ENCODE measurements at places on chromosomes 2 and 18. TPM values are rescaled to one million over a fixed set of nuclear protein-coding genes. Genes with fewer than 3 reads are reported as not detected.

Gene ZNF804A
- total RNA-seq = not detected

Gene RNF152
- 0.12 TPM for total RNA-seq

DNA sequence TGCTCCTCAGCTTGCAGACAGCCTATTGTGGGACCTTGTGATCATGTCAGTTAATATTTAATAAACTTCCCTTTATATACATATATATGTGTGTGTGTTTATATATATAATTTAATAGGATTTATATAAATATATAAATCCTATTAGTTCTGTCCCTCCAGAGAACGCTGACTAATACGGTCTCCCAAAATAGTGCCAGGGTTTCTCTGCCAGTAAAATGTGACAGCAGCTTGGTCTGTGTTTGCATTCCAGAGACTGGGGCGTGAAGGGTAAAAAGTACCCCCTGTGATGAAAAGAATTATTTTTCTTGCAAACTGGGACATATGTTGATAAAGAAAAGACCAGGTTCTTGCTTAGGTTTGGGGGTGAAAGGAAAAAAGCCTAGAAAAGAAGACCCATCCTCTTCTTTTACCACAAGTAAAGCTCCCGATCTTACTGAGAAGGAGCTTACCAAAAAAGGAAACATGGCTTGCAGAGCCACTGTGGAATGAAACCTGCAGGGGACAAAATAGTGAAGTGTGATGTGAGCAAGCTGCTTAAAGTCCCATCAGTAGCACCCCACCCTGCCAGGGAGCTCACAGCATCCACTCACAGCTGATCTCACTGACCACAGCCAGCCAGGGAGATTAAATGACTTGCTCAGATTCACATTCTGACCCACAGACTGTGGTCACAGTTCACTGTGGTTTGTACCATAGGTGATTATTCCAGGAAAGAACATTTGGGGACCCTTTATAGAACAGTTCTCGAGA, 110.9 kb upstream of the RMP24 start:
- no peak overlapping the region for H3K4me3 ChIP-seq
- no peaks in the 10 kb centered on the region for H3K4me1 ChIP-seq
- no peaks in the 10 kb centered on the region for H3K36me3 ChIP-seq
- DNase-seq = peak; percentile 9

GRCh38 chr2:198660501-198660900, 797.2 kb downstream of the SATB2 start:
- H3K4me1 ChIP-seq = no peaks in the 10 kb centered on the region
- no peak overlapping the region for H3K27ac ChIP-seq
- no peaks in the 10 kb centered on the region for H3K27me3 ChIP-seq
- DNase-seq = no peak

DNA sequence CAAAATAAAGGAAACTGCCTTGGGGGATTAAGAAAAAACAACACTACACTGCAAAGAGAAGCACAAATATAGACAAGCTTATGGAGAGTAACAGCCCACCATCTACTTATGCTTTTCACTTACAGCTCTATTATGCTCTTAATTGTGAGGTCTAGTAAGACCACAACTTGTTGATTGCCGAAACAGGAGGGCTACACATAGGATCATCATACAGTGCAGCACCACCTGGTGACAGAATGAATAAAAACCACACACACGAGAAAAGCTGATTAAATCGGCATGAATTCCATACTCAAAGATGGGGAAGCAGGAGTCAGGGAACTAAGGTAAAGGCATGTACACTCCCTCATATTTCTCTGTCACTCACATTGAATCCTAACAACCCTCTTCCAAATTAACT, 259.2 kb downstream of the IKZF2 start:
- H3K4me1 ChIP-seq = no peaks in the 10 kb centered on the region
- H3K36me3 ChIP-seq = no peaks in the 10 kb centered on the region
- H3K27me3 ChIP-seq = no peaks in the 10 kb centered on the region
- no peak for DNase-seq
- no peak overlapping the region for H3K4me3 ChIP-seq

Gene AKAIN1
- not detected for total RNA-seq

DNA sequence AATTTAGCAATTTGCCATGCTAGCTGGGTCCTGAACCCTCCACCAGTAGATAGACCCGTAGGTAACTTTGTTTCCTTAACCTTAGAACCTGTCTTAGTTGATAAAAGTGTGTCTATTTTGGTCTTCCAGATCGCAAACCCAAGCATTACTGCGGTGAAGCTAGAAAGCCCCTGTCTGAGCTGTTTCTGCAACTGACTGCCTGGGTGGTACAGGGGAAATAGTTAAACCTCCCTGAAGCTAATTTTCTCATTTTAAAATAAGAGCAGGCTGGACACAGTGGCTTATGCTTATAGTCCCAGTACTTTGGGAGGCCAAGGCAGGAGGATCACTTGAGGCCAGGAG, 101.7 kb upstream of the MSH2 start:
- no peaks in the 10 kb centered on the region for H3K36me3 ChIP-seq
- peaks cover 12% of the 10 kb centered on the region for H3K27me3 ChIP-seq
- peaks cover 9% of the 10 kb centered on the region for H3K4me1 ChIP-seq
- no peak overlapping the region for H3K4me3 ChIP-seq
- no peak for DNase-seq

DNA sequence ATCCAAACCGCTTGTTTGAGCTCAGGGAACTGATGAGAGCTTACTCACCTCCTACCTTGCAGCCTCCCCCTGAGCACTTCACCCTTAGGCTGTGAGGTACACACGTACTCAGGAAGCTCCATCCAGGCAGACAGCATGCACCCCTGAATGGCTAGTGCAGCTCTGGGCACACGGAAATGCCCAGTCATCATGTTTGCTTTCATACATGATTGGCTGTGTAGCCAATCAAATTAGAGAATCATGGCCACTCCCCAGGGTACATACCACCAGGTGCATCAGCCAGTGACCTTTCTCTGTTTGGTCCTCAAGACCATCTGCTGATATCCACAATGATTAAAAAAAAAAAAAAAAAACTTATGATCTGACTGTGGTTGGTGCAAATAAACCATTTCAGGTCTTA, 42.1 kb downstream of the RNF152 start:
- no peaks in the 10 kb centered on the region for H3K4me1 ChIP-seq
- H3K27ac ChIP-seq = no peak overlapping the region
